Activated CD8-positive, alpha-beta memory T cell treated with anti-CD3 and anti-CD28 coated beads, Interleukin-2, amount 50 U/mL, for 48 hours (primary cell): ENCODE measurements at places on chromosomes 4 and X.

DNA sequence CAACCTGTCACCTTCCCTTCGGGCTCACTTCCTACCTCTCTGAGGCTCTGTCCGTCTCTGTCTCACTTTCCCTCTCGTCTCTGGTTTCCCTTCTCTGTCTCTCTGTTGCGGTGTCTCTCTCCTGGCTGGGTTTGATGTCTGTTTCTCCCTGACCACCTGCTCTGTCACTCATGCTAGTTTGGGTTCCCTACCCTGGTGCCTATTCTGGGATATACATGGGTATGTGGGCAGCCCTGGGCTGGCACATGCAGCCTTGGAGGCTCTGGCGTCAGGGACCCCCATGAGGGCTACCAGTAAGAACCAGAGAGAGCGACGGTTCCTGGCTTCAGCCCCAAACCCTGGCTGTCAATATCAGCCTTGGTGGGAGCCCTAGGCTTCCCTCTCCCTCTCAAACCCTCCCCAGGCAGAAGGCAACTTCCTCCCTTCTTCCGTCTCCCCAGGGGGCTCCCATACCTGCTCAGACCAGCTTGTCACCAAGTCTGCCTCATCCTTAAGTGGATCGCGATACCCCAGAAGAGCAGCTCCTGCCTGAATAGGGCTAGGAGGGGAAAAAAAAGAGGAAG, 314 bp downstream of the DNASE1L1 start:
- DNase-seq: no peak

DNA sequence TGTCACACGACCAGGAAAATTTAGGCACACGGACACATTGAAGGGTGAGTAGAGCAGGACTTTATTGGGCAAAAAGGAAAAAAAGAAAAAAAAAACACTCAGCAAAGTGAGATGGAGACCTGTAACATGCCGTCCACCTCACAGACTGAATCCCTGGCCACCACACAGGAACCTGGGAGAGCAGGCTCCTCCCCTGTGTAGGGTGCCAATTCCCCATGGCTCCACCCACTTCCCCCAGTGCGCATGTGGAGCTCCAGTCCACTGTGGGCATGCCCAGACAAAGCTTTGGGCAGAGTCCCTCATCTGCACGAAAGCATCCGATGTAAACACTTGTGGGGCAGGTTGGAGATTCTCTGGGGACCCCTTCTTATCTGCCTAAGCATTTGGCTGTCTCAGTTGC, 23.6 kb upstream of the CBR4 start:
- no peak for DNase-seq

GRCh38 chrX:39514801-39515200, 583.0 kb downstream of the BCOR start:
- DNase-seq: no peak

DNA sequence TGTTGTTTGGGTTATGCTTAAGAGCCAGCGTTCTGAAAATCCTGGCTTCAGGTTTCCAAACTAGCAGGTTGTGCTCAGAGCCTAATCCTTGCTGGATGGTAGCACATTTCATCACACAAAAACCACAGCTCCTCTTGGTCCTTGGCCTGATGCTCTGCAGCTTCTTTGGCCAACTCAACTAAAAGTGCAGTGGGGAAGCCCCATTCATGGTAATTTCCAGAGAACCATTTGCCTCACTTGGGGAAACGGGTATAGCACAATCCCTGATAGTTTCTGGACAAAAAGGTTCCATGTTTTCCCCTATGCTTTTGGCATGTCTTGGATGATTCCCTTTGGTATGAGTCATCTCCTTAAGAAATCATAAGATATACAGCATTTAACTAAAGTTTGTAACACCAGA, 78.7 kb downstream of the SYNPO2 start:
- DNase-seq: no peak

- no peak for DNase-seq
Measured at GRCh38 chrX:74286950-74287740, 16.8 kb upstream of the ZCCHC13 start.

- no peak for DNase-seq
Measured at GRCh38 chr4:34289489-34289888, 1954.8 kb downstream of the ARAP2 start.

- DNase-seq: no peak
Measured at GRCh38 chr4:179817317-179817716, 2375.1 kb upstream of the AGA start.

DNA sequence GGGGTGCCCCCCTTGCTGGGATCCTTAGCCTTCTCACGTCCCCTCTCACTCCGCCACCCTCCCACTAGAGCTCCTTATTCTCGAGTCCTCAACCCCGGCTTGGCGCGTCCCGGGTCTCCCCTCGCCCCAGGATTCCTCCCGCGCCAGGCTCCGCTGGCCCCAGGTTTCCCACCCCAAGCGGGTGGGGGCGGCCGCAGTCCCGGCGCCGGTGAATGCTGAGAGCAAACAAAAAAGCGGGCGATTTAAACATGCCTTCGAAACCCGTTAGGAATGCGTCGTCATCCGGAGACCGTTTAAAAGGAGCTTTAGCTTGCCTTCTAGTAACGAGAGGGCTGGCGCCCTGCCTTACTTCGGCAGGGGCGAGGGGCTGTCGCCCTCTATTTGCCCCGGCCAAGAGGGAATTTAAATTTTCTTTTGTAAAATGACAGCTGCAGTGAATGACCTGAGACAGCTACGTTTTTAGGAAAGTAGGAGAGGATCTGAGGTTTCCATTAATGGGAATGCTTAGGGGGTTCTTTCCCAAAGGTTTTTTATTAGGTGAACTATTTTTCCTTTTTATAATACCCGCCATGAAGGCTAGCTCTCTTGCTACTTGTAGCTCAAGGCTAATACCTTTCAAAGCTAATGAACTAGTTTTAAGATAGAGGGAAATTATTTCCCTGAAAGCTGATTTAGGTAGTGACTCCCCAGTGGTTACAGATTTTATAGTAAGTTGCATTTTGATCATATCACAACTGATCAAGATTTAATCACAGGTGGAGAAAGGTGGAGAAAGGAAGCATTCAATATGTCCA, 3.1 kb downstream of the JADE1 start:
- no peak for DNase-seq

DNA sequence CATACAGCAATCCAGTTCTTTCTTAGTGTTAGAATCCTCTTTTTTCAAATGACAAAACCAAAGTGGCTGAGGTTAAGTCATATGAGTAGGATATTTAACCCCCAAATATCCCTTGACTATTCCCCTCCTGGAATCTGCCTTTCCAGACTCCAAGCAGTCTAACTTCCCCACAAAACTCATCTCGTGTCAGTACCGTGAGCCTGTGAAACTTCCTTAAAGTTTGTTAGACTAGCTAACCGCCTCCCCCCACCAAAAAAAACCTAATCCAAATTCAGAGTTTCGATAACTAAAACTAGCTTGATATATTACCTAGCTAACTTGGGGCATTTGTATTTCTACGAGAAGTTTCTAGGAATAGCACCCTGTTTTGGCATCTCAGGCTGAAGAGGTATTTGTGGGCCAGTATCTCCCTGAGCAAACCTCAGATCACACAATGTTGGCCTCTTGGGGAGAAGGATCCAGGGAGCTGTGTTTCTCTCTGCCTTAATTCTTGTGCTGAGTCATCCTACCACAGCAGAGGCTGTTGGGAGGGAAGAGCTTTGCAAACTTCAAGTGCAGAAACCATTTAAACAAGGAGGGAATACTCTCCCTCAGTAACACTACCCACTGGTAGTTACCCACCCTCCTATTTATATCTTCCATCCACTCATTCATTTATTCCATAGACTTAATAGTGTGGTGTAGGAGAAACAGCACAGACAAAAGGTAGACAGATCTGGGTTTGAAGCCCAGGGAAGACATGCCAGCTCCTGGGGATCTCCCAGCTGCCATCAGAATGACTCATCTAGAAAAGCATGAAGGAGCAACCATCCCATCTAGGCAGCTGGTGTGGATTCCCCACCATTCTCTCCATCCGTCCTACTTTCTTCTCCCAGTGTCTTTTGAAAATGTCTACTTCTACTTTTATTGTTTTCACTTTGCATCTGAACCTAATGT, 39.3 kb upstream of the TXK start:
- no peak for DNase-seq

DNA sequence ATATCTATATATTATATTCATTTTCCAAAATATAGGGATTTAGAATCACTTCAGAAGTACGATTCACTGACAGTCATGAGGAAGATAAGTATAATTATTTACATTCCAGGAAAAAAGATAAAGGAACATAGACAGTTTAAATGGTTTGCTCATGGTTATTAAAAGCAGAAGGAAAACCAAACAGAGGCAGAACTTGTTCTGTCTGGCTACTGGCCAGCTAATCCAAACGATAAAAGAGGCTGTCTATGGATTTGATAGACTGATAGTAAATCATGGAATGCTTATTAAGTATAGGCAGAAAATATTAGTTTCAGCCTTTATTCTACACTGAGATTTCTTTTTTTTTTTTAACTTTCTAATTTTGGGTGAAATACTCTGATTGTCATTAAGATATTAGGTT, 50.2 kb downstream of the RPGR start:
- DNase-seq: no peak

GRCh38 chrX:13638826-13639225, 14.1 kb upstream of the TCEANC start:
- DNase-seq: no peak

GRCh38 chr4:148118633-148119032, 323.6 kb downstream of the NR3C2 start:
- no peak for DNase-seq

GRCh38 chr4:24322511-24322910, 261.8 kb downstream of the DHX15 start:
- DNase-seq: no peak

GRCh38 chr4:110959041-110959643, 336.3 kb upstream of the PITX2 start:
- no peak for DNase-seq

DNA sequence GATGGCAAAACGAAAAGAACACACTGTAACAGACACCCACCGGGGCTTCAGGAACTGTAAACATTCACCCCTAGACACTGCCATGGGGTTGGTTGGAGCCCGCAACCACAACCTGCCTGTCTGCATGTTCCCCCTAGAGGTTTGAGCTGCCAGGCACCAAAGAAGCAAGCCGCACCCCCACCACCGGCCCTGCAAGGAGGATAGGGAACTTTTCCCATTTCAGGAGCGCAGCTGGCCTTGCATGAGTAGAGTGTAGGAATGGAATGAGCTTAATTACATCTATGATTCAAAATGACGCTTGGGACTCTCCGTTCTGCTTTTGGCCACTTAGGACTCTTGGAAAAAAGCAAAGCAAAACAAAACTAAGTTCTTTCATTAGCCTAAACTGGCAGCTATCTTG, 243.6 kb upstream of the CTSO start:
- no peak for DNase-seq

GRCh38 chr4:129428454-129428853, 332.5 kb downstream of the C4orf33 start:
- DNase-seq: no peak

DNA sequence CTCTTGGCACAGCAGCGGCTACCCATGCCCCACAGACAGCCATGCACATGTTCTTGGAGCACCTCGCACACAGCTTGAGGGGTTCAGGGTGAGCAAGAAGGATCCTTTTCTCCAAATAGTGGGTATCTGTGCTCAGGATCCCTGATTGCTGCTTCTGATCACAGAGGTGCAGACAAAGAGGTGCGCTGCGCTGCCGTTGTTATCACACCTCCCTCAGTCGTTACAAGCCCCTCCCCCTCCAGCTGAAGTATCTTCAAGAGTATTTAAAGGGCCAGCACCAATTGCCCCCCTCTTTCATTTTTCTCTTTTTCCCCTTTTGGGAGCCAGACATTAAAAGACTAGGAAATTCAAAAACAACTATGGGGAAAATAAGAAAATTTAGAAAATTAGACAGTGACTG, 44.3 kb downstream of the NELFA start:
- no peak for DNase-seq

DNA sequence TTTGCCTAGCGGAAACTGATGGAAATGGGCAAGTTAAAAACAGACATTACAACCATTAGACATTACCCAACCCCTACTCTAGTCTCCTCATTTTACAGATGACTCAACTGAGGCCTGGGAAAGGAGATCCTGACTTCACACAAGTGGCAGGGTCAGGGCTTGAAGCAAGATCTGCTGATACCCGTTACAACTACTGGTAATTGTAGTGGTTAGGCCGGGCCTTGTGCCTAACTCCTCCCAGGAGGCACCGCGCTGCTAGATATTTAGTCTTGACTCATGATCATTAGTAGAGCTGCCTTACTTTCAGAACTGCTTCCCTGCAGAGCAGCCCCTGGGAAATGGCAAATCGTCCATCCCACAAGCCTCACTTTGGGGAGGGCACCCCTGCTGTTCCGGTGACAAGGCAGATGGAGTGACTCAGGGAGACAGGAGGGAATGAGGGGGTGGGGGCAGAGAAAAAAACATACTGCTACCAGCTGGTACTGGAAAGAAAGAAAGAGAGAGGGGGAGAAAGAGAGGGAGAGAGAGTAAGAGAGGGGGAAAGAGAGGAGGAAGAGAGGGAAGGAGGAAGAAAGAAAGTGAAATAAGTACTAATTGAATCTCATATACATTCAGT, 12.2 kb downstream of the ARHGEF6 start:
- peak; percentile 63 for DNase-seq

DNA sequence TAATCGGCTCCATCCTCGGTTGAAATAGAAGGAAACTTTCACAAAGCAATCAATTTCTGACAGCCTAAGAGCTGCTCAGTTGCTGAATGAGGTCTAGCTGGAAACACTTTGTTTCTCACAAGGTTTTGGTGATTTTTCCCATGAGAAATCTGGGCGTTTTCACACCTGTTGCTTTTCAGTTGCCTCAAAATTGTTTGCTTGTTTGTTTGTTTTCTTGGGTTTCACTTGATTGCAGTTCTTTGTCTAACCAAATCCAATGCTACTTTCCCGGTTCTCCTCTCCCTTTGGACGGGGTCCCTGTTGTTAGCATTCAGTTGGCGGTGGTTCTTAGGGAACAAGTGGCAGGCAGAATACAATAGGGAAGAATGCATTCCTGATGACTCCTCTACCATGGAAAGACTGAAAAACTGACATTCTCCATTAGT, 135.5 kb downstream of the PALLD start:
- DNase-seq: no peak

- peak; percentile 23 for DNase-seq
Measured at GRCh38 chr4:2637956-2638552, 101.6 kb downstream of the FAM193A start.
